Renal pelvis (tissue), 12 donors: ENCODE measurements at places on chromosomes 4 and X. TPM values are rescaled to one million over a fixed set of nuclear protein-coding genes. Genes with fewer than 3 reads are reported as not detected.

MAGEB2 gene
- not detected for polyA plus RNA-seq

ITIH6 gene
- 0.03 TPM for polyA plus RNA-seq

SLC16A2 gene
- polyA plus RNA-seq: 24.1 TPM

VEGFC gene
- polyA plus RNA-seq: 18.1 TPM

ATP2B3 gene
- 0.28 TPM for polyA plus RNA-seq

PAGE1 gene
- polyA plus RNA-seq: not detected

PAK3 gene
- polyA plus RNA-seq: 7.0 TPM

GRID2 gene
- polyA plus RNA-seq: 2.2 TPM

PF4V1 gene
- polyA plus RNA-seq: 0.53 TPM

GLRA2 gene
- 0.18 TPM for polyA plus RNA-seq

BST1 gene
- 15.2 TPM for polyA plus RNA-seq
